ENCODE measurements at places on chromosomes 2 and 18.
A peak's percentile ranks its signal among the peaks of the same experiment; 100 is the strongest.

DNA sequence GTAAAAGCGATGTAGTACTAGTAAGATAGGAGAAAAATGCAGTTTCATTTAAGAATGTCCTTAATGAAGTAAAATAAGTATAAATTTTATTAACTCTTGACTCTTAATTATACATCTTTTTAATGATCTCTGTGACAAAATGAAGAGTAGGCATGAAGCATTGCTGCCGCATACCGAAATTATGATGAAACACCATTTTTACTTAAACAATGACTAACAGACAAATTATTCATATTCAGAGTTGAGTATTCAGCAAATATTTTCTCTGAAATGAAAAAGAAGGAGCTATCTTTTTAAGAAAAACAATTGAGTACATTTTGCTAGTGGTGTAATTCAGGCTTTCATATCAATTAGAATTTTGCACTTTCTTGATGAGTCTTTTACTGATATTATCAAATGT lies 150.6 kb upstream of the DOCK10 start:
- DNase-seq, result no peak

DNA sequence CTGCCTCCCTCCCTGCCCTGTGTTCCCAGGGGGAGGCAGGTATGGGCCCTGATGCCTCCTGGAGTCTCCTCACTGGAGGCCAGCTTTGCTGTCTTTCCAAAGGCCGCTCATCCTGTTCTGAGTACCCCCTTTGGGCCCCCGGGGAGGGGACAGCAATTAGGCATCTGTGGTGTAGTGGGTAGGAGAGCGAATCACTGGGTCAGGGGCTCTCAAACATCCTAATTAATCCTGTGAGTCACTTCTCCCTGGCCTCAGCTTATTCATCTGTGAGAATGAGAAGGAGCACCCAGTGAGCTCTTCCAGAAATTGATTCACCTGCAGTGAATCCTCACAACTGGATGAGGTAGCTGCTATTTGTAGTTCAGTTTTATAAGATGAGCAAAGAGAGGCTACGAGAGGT lies 16.4 kb downstream of the TET3 start:
- DNase-seq, result no peak

GRCh38 chr2:156300337-156300736 lies 32.2 kb downstream of the NR4A2 start:
- no peak for DNase-seq

GRCh38 chr2:98012561-98012991 lies 16.8 kb upstream of the TMEM131 start:
- no peak for DNase-seq

DNA sequence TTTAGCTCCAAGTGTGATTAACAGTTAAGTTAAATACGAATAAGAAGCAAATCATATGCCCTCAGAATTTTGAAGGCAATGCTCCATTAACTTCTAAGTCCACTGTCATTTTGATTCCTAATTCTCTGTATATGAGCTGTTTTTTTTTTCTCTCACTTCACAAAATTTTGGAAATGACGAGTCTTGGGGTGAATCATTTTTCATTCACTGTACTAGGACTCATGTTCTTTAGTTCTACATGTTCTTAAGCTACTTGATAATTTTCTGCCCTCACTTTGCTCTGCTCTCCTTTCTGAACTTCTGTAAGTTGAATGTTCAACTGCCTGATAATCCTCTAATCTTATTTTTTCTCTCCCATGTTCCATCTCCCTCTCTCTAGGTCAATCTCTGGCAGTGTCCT lies 141.0 kb downstream of the THADA start:
- DNase-seq, result no peak

DNA sequence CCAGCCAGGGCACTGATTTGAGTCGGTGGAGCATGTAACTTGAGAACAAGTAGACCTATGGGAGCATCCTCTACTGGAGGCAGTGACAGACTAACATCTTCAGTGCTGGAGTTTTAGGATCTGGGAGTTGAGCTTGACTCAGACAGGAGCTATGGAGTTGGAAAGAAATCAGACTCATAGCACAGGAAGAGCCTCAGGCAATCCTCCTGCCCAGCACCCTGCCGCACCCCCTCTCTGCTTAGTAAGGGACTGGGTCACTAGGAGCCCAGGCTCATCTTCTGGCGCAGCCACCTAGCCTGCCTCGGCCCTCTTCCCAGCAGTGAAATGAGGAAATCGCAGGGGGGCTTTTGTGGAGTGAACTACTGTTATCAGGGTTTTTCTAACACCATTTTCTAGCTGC lies 3.6 kb downstream of the ARID5A start:
- DNase-seq, result no peak

- DNase-seq, result no peak
These were observed 357.1 kb downstream of the NRXN1 start for GRCh38 chr2:50674876-50675275.

GRCh38 chr2:173817582-173817981 lies 147.6 kb downstream of the SP3 start:
- no peak for DNase-seq

DNA sequence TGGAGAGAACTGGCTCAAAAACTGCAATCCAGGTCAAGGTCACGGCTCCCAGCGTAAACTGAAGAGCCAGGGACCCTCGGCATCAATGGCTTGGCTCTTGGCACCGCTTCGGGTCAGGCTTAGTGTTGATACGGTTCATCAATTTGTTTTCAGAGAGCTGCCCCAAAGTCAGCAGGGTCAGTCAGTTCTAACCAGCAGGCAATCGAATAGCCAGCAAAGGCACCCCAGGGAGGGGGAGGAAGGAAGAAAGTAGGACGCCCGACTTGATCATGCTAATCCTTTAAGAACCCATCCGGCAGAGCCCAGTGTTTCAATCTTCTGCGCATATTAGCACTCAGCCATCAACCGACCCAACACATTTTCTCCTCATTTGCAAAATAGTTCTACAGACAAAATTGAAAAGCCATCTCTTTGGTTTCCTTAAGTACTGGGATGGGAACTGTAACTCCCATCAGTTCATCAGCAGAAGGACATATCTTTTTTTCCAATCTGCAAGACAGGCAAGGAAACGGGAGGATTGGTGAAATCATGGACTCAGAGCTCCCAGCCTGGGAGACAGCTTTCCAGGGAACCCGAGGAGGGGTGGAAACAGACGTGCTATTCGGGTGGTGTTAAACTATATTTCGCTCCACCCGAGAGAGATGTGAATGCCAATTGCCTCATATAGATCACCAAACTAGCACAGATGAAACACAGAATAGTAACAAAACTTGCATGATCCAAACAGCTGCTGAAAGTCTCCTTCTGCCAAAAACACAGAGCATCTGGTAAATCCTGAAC lies 40.7 kb upstream of the CABLES1 start:
- no peak for DNase-seq

DNA sequence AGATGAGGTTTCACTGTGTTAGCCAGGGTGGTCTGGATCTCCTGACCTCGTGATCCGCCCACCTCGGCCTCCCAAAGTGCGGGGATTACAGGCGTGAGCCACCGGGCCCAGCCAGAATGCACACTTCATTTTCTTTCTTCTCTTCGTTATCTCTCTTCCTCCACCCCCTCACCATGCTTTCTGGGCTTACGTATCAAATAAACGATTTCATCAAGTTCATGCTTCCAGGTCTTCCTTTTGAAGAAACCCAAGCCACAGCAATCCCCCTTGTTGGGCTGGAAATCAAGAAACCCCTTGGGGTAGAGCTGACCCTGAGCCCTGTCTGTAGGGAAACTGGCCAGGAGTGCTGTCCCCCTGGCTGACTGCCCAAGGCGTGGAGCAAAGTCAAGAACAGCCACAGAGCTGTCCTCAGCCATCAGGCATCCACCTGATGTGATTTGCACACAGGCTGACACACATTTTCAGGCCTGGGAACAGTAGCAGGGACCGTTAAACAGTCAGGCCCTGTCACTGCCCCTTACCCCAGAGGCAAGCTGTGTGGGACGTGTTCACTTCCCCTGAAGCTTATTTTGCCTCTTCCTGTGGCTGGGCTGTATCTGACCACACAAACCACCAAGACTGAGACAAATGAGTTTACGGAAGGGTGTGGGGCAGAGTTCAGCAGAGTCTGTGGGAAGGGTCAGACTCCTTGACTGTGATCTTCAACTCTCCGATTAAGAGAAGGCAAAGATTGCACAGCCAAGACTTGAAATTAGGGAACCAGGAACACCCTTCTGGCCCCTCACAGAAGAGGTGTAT lies 15.1 kb upstream of the NMUR1 start:
- DNase-seq, result peak; percentile 63

GRCh38 chr2:121131375-121131774 lies 153.6 kb downstream of the TFCP2L1 start:
- DNase-seq, result no peak

GRCh38 chr2:181779288-181780021 lies 99.1 kb upstream of the NEUROD1 start:
- no peak for DNase-seq

GRCh38 chr2:86617153-86617552 lies 6.5 kb downstream of the RNF103 start:
- DNase-seq, result no peak

DNA sequence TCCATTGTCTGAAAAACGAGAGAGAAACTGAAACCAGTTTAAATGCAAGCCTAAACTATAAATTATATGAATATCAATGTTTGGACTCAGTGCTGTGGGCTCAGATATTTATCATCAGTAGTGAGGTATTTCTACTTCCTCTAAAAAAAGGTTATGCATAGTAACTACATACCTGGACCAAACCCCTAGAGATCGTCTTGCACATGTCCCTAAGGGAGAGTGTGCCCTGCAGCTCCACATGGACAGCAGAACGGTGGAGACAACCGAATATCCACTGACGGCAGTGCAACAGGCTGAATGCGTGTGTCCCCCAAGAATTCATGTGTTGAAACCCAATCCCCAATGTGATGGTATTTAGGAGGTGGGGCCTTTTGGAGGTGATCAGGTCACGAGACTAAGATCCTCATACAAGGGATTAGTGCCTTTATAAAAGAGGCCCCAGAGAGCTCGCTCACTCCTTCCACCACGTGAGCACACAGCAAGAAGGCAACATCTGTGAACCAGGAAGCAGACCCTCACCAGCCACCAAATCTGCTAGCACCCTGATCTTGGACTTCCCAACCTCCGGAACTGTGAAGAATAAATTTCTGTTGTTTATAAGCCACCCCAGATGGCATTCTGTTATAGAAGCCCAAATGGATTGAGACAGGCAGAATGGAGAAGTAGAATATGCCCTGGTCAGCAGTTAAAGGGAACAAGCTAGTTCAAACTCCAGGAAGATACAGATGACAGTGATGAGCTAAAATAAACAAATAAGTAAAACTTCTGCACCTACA lies 208.4 kb downstream of the ANAPC1 start:
- no peak for DNase-seq

GRCh38 chr2:58532641-58533040 lies 291.5 kb upstream of the FANCL start:
- DNase-seq, result no peak

DNA sequence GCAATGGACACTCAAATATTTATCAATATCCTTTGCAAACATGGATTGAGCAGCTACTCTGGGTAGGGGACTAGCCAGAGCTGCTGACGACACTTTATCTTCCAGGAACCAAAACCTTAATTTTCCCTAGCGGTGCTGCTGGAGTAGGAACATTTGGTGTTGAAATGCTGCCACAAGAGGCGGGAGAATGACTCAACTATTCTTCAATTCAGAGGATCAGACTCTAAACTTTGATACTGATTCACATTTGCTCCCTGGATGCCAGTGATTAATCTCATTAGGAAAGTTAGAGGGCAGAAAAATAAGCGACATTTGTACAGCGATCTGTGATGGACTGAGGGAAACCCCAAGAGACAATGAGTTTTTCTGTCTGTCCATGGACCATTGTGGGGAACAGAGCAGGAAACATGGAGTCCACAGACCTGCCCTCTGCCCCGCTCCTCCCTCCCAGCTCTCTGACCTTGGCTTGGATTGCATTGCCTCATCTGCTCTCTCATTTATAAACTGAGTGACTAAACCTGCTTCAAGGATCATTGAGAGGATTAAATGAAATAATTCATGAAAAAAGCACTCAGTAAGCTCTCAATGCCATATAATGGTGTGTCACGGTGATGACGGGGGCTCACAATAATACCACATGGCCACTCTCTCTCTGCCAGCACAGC lies 12.6 kb upstream of the EPB41L3 start:
- no peak for DNase-seq

DNA sequence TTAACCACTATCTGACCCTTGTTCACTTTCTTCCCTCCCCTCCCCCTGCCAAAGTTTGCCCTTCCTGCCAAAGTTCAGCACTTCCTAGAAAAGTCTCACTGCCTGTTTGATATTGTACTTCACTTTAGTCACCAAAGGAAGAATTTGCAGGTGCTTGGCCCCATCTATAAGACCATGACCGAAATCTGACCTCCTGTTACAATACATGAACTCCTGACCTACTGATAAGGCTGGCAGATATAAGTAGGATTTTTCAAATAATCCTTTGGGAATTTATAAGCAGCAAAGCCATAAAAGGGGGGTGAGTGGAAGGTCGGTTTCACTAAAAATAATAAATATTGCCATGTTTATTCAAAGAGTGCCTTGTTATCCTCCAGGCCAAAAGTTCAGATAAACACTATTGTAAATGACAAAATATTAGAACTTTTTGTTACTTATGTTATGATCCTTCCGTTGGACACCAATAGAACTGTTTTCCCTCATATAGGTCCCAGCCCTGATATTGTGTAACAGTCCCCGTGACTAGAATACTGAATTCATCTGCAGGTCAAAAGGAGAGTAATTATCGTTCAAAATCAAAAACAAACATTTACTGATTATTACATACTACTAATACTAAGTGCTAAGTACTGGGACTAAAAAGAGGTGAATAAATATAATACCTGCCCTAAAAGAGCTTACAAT lies 277.6 kb downstream of the EXOC6B start:
- DNase-seq, result no peak

- DNase-seq, result peak; percentile 20
These were observed 26.0 kb upstream of the NOTO start for GRCh38 chr2:73176205-73176880.

DNA sequence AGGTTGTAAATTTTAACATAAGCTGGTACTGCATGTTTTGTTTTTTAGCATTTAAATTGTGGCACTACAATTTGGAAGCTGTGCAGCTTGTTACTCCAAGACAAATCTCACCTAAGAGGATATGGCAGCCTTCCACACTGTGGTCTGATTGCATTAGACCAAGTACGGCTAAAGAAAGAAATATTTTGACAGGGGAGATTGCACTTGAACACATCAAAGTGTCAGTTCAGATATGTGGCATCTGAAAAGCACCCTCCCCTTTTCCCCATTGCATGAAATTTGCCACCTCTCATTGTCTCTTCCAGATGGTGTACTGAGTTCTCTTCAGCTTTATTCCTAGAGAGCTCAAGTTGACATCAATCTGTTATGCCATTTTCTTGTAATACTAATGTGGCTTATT lies 295.9 kb downstream of the ERBB4 start:
- no peak for DNase-seq

DNA sequence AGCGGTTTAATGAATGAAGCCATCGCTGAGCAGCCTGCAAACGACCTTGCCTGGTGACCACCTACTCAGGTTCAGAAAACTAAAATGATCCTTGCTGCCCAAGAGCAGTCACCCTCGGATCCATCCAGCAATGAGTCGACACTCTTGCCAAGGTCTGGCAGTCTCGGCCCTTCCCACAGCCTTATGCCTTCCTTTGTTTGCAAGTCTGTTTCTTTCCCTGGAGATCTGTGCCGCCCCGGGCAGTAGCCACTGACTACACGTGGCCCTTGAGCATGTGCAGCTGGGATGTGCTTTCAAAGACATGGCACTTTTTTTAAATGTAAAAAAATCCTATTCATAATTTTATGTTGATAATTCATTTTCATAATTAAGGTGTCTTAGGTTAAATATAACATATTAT lies 37.2 kb upstream of the SLC35G4 start:
- DNase-seq, result no peak
